ENCODE measurements at places on chromosomes 3 and 15.
A peak's percentile ranks its signal among the peaks of the same experiment; 100 is the strongest.

- DNase-seq, result no peak
Observed at GRCh38 chr3:143608966-143609365, 239.3 kb downstream of the SLC9A9 start.

GRCh38 chr15:38252481-38253350 is at the start of gene SPRED1:
Gene SPRED1, plus strand, starts transcription at chr15:38252836. Its CDS starts 350 bp downstream, at chr15:38253186.
- DNase-seq, result no peak

- no peak for DNase-seq
Observed at GRCh38 chr3:115598216-115598615, 25.1 kb upstream of the GAP43 start.

DNA sequence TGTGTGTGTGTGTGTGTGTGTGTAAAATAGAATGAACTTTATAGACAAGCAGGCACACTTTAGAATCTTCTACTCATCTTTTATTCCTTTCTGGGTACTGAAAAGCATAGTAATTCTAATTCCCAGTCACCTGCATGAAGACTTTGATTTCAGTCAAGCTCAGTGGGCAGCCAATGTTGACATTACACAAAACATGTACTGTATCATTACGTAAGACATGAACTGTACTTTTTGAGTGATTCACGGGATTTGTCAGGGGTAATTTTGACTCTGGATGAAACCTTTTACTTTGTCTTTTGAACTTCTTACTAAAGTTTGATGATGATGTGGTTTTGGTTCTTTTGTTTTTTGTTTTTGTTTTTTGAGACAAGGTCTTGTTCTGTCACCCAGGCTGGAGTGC is 38.8 kb downstream of the PTPRG start:
- no peak for DNase-seq

- DNase-seq, result no peak
Observed at GRCh38 chr15:98403169-98403568, 245.2 kb upstream of the IGF1R start.

- DNase-seq, result no peak
Observed at GRCh38 chr15:51195459-51195858, 100.8 kb upstream of the TNFAIP8L3 start.

DNA sequence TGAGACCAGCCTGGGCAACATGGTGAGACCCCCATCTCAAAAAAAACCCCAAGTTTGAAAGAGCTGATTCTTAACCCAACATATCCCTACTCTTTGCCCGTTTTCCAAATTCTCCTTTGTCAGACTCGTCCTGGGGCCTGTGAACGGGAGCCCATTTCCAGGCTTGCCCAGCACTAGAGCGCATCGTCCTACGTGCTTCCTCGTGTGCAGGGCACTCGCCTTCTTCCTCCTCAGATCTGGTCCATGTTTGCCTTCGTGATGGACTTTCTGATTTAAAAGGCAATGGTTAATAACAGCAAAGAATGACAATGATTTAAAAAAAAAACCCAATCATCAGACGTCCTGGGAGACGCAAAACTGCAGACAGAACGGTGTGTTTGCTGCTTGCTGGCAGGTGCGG is 10.1 kb downstream of the MELTF start:
- no peak for DNase-seq

DNA sequence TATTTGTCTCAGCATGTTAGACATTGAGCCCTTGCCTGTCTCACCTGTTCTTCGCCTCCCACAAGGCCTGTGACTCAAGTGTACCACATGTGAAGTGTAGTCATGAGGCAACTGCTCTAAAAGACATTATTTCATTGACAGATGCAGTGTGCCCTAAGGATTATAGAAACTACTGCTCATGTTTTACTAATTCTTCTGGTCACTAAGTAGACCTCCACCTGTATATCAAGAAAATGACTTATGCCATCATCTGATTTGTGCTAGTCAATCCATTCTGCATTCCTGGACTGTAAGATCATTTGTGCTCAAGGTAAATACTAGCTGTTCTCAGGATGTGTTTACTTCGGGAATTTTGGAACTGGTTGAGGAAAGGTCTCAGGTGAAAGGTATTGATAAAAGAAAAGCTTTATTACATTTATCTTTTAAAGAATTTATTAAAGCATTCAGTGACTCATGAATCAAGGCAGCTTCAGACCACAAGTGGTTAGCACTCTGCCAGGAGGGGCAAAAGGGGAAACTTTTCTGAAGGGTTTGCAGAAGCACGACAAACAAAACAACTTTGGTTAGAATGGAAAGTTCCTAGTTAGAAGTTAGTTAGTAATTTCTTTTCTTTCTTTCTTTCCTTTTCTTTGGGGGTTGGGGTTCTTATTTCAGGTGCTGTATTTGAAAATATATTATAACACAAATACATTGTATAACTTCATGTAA is 465.3 kb upstream of the CBLB start:
- DNase-seq, result no peak

GRCh38 chr3:187966096-187966495 is 187.9 kb upstream of the LPP start:
- DNase-seq, result no peak

DNA sequence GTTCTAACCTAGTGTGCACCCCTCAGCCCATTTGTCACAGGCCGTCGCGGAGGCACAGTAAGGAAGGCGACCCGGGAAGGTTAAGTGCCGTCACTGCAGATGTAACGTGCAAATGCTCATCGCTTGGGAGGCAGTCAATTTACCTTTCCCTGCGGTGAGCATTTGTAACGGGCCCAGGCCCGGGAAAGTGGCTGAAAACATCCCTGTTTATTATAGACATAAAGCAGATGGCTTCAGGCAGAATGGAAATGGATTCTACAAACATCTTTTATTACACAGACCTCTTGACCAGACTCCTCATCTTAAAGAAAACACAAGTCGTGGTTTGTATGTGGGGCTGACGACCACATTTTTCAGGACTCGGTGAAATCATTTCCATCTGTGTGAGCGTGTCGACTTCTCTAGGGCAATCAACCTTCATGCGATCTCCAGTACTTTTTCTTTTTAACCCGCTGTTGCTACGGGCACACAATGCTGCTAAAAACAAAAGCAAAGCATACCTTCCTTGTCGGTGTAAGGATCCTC is 43.6 kb downstream of the NMNAT3 start:
- no peak for DNase-seq

GRCh38 chr3:175082631-175083030 is 223.5 kb downstream of the NAALADL2 start:
- peak; percentile 53 for DNase-seq

DNA sequence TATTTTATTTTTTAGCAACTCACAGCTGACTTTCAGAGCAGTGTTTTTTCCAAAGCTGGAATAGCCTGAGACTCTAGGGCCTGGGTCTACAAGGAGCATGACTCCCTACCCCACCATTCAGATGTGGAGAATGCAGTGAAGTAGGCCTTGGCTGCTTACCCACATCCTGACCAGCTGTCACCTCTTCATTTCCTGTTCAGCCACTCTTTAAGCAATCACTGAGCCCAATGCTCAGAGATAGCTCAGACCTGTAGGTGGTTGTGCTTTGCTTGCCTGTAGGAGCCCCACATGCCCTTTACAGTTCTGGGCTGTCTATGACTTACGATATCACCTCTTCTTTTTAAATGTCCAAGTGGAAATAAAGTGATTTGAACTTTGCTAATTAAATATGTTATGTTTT is 148.1 kb downstream of the NEK11 start:
- DNase-seq, result no peak

DNA sequence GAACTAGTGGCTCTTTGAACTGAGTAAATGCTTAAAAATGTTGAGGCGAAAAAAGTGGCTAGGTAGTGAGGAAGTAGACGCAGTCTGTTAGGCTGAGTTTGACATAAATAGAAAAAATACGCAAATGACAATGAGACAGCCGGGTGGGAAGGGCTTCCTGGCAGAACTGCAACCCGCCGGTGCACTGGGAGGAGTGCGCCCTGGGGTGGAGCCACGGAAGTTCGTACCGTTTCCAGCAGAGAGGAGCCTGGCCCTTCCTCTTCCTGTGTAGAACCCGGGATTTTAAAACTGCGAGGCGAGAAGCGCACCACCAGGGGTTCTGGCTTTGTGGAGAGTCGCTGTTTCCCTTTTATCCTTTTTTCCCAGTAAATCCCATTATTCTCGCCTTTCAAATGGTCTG is 602.6 kb downstream of the PYDC2 start:
- no peak for DNase-seq

DNA sequence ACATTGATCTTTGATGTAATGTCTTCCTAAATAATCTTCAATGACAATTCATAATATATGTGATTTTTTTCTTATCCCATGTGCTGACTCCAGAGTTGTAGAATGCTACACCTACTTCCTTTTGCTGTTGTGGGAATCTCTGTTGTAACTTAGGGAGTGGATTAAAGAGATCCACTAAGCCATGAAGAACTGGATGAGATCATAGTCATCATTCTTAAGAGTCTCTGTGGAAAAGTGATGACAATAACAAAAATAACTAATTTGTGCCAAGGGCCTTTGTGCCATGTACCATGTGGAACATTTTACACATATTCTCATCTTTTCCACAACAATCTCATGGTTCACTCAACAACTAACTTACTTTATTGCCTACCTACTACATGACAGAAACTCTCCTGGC is 162.9 kb upstream of the PDZRN3 start:
- DNase-seq, result no peak

GRCh38 chr3:115913069-115913686 is 289.9 kb downstream of the GAP43 start:
- DNase-seq, result no peak

DNA sequence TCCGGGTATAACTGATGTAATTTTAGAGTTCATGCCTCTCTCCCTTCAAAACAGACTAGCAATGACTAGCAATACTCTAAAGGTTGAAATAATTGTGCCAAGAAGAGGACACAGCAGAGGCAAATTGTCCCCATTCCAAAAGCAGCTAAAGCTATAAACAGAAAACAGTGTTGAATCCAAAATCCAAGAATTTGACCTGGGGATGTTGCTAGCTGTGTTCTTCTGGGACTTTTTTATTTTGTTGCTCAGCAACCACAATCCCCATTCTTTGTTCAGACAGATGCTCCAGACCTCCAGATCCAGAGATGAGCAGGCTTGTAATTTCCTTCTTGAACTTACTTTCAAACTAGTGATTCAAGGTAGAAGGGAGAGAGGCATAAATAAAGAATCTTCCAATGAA is 191.5 kb downstream of the FOXB1 start:
- DNase-seq, result no peak

DNA sequence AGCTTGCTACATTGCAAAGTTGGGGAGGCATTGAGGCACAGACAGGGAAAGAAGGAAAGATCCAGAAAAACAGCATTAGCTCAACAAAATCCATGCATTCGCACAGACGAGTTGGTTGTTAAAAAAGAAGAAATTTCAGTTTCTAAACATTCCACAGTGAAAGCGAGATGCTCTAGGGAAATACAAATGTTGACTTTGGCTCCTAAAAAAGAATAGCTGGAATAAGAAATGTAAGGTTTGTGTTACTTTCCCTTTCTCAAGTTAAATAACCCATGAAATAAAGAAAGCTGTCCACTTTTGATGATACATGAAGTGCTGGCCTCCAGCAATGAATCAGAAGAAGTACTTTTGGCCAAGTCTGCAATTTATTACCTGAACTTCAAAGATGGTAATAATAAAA is 465.1 kb downstream of the ERC2 start:
- no peak for DNase-seq

DNA sequence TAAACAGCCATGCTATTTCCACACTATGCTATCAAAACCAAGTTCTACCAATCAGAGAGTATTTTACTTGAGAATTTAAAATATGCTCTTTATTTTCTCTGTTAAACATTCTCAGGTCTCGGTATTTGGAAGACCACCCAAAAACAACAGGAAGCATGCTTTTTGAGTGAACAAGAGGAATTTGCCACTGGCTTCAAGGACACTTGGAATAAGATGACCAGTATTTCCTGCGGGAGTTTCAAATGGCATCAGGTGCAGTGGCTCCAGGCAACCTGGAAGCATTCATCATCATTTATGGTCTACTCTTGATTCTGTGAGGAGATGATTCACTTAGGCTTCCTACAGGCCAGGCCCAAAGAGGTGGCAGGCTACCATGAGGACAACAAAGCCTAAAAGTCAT is 305.7 kb upstream of the ATP11B start:
- no peak for DNase-seq

DNA sequence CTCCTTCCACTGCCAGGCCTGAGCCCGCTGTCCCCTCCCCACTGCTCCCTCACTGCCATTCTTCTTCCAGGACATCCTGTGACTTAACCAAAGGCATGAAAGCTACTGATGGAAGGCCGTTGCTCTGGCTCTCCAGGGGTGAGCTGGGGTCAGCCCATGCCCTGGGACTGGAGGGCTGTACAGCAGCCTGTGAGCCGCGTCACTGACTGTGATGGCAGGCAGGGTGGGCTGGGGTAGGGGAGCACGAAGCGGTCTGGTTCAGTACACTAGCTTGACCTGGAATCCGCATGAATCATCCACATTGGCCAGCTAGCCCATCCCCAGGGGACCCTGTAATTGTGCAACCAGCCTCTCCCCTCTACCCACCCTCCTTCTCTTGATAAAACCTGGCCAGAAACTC is 30.8 kb downstream of the CORO2B start:
- DNase-seq, result no peak

GRCh38 chr3:108157273-108157672 is 65.0 kb downstream of the IFT57 start:
- no peak for DNase-seq

GRCh38 chr3:159266779-159267178 is 464.9 kb downstream of the MFSD1 start:
- no peak for DNase-seq

DNA sequence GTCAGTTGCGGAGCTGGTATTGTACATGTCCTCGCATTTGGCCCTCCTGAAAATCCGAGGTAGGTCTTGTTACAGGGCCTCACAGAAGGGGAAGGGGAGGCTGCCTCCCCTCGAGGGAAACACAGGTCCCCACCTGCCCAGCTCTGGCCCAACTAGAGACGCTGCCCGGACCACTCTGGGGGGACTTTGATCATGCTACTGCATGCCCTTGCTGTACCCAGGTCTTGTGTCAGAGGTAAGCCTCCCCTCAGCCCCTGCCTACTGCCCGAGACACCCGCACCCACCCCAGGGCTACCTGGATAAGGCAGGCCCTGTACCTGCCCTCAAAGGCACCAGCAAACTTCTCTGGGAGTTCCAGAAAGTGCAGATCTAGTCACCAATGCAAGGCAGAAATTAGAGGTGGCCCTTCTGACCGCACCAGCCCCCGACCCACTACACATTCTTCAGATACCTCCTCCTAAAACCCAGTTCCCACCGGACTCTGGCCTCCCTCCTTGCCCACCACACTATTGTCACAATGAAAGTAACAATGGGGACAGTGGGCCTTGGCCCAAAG is 981 bp upstream of the SCAP start:
- no peak for DNase-seq

GRCh38 chr3:160084998-160085397 is 96.4 kb downstream of the IL12A start:
- DNase-seq, result no peak

- no peak for DNase-seq
Observed at GRCh38 chr3:127457094-127457475, 133.4 kb downstream of the TPRA1 start.

DNA sequence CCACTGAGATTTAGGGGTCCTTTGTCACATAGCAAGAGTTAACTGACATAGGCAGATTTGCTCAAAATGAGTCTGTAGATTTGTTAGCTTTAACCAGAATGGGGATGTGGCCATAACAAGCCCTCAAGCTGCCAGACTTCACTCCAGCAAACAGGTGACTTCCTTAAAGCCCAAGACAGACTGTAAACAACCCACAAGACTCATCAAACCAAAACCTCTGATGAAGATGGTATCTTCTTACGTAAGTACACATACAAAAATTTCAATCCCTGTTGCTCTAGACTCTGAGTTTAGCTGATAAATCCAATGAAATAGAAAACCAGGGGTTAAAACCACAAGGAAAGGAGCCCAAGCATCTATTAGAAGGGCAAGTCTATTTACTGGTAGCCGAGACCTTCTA is 18.2 kb upstream of the ZBTB20 start:
- DNase-seq, result no peak
